PC-3 (cell line): ENCODE measurements at places on chromosomes 12 and 14.

GRCh38 chr12:3432176-3432742 is 58.7 kb upstream of the PRMT8 start:
- no peak for DNase-seq
- no peak overlapping the region for H3K4me3 ChIP-seq
- peaks cover 11% of the 10 kb centered on the region for H3K4me1 ChIP-seq
- no peak overlapping the region for H3K27ac ChIP-seq

DNA sequence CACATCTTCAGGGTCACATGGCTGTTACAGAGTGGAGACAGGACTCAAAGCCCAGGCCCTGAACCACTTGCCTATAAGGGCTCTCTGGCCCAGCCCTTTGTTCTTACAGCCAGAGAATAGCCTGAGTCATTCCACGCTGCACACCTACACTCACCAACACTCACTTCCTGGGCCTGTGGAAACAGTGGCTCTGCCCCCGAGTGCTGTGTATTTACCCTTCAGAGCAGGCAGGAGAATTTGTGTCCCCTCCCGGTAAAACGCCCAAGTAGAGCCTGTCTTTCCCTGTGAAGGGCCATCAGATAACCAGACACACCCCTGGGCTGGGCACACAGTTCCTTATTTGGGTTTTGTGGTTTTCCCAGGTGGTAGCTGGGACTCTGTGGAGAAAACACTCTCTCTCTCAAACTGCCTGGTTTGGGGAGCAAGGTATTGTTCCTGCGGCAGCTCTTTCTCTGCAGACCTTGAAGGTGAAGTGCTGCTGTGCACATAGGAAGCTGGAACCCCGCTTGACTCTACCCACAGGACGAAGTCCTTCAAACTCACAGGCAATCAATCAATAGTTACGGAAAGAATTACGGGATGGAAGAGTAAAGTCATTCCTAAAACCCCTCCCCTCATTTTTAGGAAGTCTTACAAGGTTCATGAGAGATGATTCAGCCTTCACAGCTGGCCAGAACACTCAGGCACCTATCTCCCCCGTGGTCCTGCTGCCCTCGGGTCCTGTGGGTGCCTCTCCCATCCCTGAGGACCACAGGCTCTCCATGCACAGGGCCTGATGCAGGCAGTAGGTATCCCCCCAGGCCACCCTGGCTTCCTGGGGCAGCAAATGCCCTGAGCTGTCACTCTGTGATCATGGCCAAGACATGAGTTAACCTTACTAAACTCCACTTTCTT is 20.3 kb downstream of the FIGNL2 start:
- H3K27ac ChIP-seq, result peak overlapping the region; percentile 89
- H3K4me3 ChIP-seq, result no peak overlapping the region
- 0 out of 2 replicates have a peak, but pooled peaks cover 4% of the 10 kb centered on the region for H3K27me3 ChIP-seq
- H3K36me3 ChIP-seq, result no peaks in the 10 kb centered on the region
- DNase-seq, result peak; percentile 86

DNA sequence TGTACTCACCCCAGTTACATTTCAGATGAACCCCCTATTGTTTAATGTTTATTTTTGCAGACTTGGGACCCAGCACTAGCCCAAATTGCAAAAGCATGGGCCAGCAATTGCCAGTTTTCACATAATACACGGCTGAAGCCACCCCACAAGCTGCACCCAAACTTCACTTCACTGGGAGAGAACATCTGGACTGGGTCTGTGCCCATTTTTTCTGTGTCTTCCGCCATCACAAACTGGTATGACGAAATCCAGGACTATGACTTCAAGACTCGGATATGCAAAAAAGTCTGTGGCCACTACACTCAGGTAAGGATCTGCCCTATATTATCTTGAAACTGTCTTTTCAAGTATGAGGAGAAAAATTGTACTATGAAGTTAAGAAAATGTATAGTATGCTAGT is 1.2 kb downstream of the GLIPR1 start:
- DNase-seq, result no peak
- H3K4me1 ChIP-seq, result peaks cover 32% of the 10 kb centered on the region
- no peaks in the 10 kb centered on the region for H3K27me3 ChIP-seq
- peak overlapping the region; percentile 77; the same call in 1 of the 2 replicates for H3K27ac ChIP-seq
- peak overlapping the region; percentile 67 for H3K4me3 ChIP-seq

- H3K36me3 ChIP-seq, result no peaks in the 10 kb centered on the region
- H3K4me1 ChIP-seq, result no peaks in the 10 kb centered on the region
- DNase-seq, result no peak
- H3K4me3 ChIP-seq, result no peak overlapping the region
Observed at GRCh38 chr12:4412465-4412864, 33.0 kb upstream of the FGF23 start.

DNA sequence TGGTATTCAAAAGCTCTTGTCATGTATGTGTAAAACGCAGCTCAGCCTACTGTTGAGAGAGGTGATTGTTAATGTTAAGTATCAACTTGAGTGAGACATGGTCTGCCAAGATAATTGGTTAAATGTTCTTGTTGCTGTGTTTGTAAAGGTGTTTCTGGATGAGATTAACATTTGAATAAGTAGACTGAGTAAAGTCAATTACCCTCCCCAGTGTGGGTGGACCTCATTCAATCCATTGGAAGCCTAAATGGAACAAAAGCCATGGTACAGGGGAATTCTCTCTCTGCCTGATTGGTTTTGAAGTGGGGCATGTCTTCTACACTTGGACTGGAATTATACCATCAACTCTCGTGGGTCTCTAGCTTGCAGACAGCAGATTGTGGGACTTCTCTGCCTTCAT is 63.8 kb upstream of the RERGL start:
- no peaks in the 10 kb centered on the region for H3K4me1 ChIP-seq
- no peak overlapping the region for H3K27ac ChIP-seq
- no peak for DNase-seq
- no peaks in the 10 kb centered on the region for H3K36me3 ChIP-seq

GRCh38 chr12:20415641-20416040 is 47.3 kb downstream of the PDE3A start:
- no peak overlapping the region for H3K27ac ChIP-seq
- H3K36me3 ChIP-seq, result no peaks in the 10 kb centered on the region
- no peaks in the 10 kb centered on the region for H3K27me3 ChIP-seq
- DNase-seq, result no peak
- H3K4me1 ChIP-seq, result no peaks in the 10 kb centered on the region

- H3K4me3 ChIP-seq, result no peak overlapping the region
- peaks cover 3% of the 10 kb centered on the region; the same call in 1 of the 2 replicates for H3K27me3 ChIP-seq
- H3K4me1 ChIP-seq, result peaks cover 16% of the 10 kb centered on the region
Observed at GRCh38 chr12:132428936-132429601, 60.9 kb upstream of the FBRSL1 start.

- no peak overlapping the region for H3K27ac ChIP-seq
- no peaks in the 10 kb centered on the region for H3K4me1 ChIP-seq
- H3K27me3 ChIP-seq, result no peaks in the 10 kb centered on the region
- DNase-seq, result no peak
- H3K36me3 ChIP-seq, result no peaks in the 10 kb centered on the region
Observed at GRCh38 chr14:68343534-68344118, 449.2 kb downstream of the ZFP36L1 start.

- peaks cover 30% of the 10 kb centered on the region for H3K4me1 ChIP-seq
- no peaks in the 10 kb centered on the region for H3K27me3 ChIP-seq
- DNase-seq, result peak; percentile 85
- H3K27ac ChIP-seq, result no peak overlapping the region
Observed at GRCh38 chr12:27163048-27163715, 80.8 kb upstream of the C12orf71 start.

GRCh38 chr12:51863933-51864832 is 15.7 kb upstream of the FIGNL2 start:
- H3K4me1 ChIP-seq, result no peaks in the 10 kb centered on the region
- no peak overlapping the region for H3K27ac ChIP-seq
- no peaks in the 10 kb centered on the region for H3K27me3 ChIP-seq
- DNase-seq, result no peak

- no peak overlapping the region for H3K27ac ChIP-seq
- no peaks in the 10 kb centered on the region for H3K27me3 ChIP-seq
- H3K4me3 ChIP-seq, result peak overlapping the region; percentile 89
- no peaks in the 10 kb centered on the region for H3K36me3 ChIP-seq
- peak; percentile 24 for DNase-seq
Observed at GRCh38 chr12:101696251-101697196, 916 bp upstream of the CHPT1 start.

DNA sequence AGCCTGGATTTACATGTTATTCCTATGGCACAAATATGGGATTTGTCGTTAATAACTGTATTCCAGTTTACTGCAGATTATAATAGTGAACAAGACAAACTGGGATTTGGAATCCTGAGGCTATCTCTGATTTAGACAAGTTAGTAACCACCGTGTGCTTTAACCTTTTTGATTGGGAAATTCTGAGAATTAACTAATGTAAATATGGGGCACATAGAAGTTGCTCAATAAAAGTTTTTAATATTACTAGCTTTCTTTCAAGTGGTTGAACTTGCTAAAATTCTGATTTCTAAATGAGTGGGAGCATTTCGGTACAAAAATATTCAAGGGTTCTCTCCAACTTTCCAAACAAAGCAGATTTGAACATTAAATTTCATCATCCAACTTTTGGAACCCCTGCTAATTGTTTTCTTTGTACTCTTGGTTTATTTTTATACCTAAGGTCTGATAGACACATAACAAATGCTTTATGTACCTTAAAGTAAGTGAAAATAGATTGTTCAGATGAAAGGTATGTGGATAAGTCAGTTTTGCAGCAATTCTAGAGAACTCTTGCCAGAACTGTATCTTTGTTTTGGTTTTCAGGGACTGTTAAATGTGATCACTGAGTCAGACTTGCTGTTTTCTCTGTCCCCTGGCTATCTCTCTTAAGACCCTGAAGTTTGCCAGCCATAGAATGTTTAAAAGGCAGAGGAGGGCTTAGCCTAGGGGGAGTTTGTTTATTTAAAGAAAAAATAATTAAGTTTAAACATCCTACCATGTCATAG is 57.5 kb downstream of the FRS2 start:
- DNase-seq, result peak; percentile 89
- H3K4me3 ChIP-seq, result no peak overlapping the region
- H3K27me3 ChIP-seq, result no peaks in the 10 kb centered on the region
- H3K36me3 ChIP-seq, result no peaks in the 10 kb centered on the region
- peaks cover 28% of the 10 kb centered on the region for H3K4me1 ChIP-seq

GRCh38 chr14:96799489-96800054 is 2.4 kb downstream of the VRK1 start:
- H3K4me3 ChIP-seq, result peak overlapping the region; percentile 48
- no peaks in the 10 kb centered on the region for H3K27me3 ChIP-seq
- 0 out of 2 replicates have a peak, but pooled peaks cover 3% of the 10 kb centered on the region for H3K36me3 ChIP-seq
- H3K27ac ChIP-seq, result no peak overlapping the region
- peaks cover 22% of the 10 kb centered on the region for H3K4me1 ChIP-seq

DNA sequence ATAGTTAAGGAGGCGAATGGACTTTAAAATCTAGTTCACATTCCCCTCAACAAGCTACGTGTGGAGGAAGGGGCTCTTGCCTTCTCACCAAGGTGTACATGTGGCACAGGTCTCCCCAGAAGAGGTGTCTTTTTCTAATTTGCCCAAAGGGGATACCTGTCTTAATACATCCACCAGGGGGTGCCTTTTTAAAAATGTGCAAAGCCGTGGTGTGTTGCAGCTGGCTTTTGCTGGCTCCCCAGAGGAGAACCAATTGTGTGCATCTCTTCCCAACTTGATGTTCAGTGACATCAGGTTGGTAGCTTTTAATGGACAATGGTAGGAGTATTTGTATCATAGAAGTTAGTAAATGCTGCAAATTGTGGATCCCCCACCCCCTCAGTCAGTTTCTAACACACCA is 33.8 kb downstream of the CREBL2 start:
- no peaks in the 10 kb centered on the region for H3K27me3 ChIP-seq
- no peak overlapping the region for H3K4me3 ChIP-seq
- H3K27ac ChIP-seq, result peak overlapping the region; percentile 82
- peak; percentile 28 for DNase-seq
- H3K4me1 ChIP-seq, result peaks cover 19% of the 10 kb centered on the region

GRCh38 chr12:495466-495865 is 35.7 kb downstream of the B4GALNT3 start:
- H3K4me1 ChIP-seq, result peaks cover 15% of the 10 kb centered on the region
- H3K27ac ChIP-seq, result no peak overlapping the region
- no peaks in the 10 kb centered on the region for H3K27me3 ChIP-seq
- no peak for DNase-seq
- H3K4me3 ChIP-seq, result no peak overlapping the region
- no peaks in the 10 kb centered on the region for H3K36me3 ChIP-seq

- no peak for DNase-seq
- no peaks in the 10 kb centered on the region for H3K27me3 ChIP-seq
- H3K27ac ChIP-seq, result no peak overlapping the region
- no peak overlapping the region for H3K4me3 ChIP-seq
Observed at GRCh38 chr12:104828015-104828414, 130.1 kb downstream of the SLC41A2 start.

- no peaks in the 10 kb centered on the region for H3K36me3 ChIP-seq
- peak overlapping the region; percentile 95 for H3K4me3 ChIP-seq
- peak; percentile 19 for DNase-seq
- H3K27me3 ChIP-seq, result no peaks in the 10 kb centered on the region
Observed at GRCh38 chr12:11652351-11653040, 3.0 kb downstream of the ETV6 start.

GRCh38 chr14:58238252-58239243 is 6.1 kb upstream of the PSMA3 start:
- H3K4me1 ChIP-seq, result peaks cover 12% of the 10 kb centered on the region
- H3K36me3 ChIP-seq, result peaks cover 2% of the 10 kb centered on the region; the same call in 1 of the 2 replicates
- no peak overlapping the region for H3K27ac ChIP-seq
- H3K27me3 ChIP-seq, result no peaks in the 10 kb centered on the region

DNA sequence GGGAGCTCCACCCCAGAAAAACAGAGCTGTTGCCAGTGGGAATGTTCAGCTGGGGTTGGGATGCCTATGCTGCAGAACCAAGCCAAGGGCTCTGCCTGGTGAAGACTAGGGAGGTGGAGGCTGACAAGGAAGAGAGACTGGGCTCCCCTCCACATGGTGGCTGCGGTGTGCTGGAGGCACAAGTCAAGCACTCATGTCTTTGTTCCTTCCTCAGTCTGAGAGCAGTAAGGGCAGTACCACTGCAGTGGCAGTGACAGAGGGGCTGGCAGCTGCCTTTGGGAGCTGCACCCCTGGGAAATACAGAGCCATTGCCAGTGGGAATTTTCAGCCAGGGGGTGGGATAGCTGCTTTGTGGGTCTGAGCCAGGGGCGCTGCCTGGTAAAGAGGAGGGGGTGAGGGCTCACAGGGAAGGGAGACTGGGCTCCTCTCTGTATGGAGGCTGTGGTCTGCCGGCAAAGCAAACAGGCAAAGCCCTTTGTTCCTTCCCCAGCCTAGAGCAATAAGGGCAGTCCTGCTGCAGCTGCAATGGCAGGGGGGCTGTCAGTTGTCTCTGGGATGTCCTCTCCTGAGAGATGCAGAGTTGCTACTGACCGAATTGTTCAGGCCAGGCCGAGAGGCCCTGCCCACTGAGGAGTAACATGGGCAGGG is 255.9 kb downstream of the RAD51B start:
- no peak overlapping the region for H3K4me3 ChIP-seq
- no peak overlapping the region for H3K27ac ChIP-seq
- H3K36me3 ChIP-seq, result no peaks in the 10 kb centered on the region
- no peak for DNase-seq
- peaks cover 16% of the 10 kb centered on the region for H3K4me1 ChIP-seq

- H3K4me1 ChIP-seq, result peaks cover 13% of the 10 kb centered on the region
- H3K27me3 ChIP-seq, result no peaks in the 10 kb centered on the region
- no peak overlapping the region for H3K4me3 ChIP-seq
- H3K27ac ChIP-seq, result no peak overlapping the region
- H3K36me3 ChIP-seq, result no peaks in the 10 kb centered on the region
Observed at GRCh38 chr12:27289414-27289813, 43.2 kb upstream of the BMAL2 start.

- no peaks in the 10 kb centered on the region for H3K27me3 ChIP-seq
- no peak for DNase-seq
- no peak overlapping the region for H3K27ac ChIP-seq
- H3K4me1 ChIP-seq, result no peaks in the 10 kb centered on the region; the same call in 1 of the 2 replicates
- no peaks in the 10 kb centered on the region for H3K36me3 ChIP-seq
Observed at GRCh38 chr14:99728981-99729451, 44.9 kb downstream of the CYP46A1 start.
